ENCODE measurements at places on chromosomes 13 and 19.

- H3K4me1 ChIP-seq = no peaks in the 10 kb centered on the region
- no peaks in the 10 kb centered on the region for H3K27me3 ChIP-seq
- H3K4me3 ChIP-seq = no peak overlapping the region
These were observed 41.7 kb downstream of the HTR2A start for GRCh38 chr13:46855166-46855565.

GRCh38 chr19:28934631-28935030 is 278.3 kb downstream of the UQCRFS1 start:
- no peaks in the 10 kb centered on the region for H3K27me3 ChIP-seq
- no peak for DNase-seq
- no peak overlapping the region for H3K4me3 ChIP-seq
- H3K27ac ChIP-seq = no peak overlapping the region
- H3K36me3 ChIP-seq = no peaks in the 10 kb centered on the region

- H3K4me3 ChIP-seq = no peak overlapping the region
- H3K27me3 ChIP-seq = no peaks in the 10 kb centered on the region
- H3K4me1 ChIP-seq = no peaks in the 10 kb centered on the region
- H3K27ac ChIP-seq = no peak overlapping the region
- no peak for DNase-seq
These were observed 326.1 kb upstream of the SLITRK1 start for GRCh38 chr13:84208246-84208910.

- H3K27me3 ChIP-seq = no peaks in the 10 kb centered on the region
- no peak overlapping the region for H3K4me3 ChIP-seq
- H3K27ac ChIP-seq = no peak overlapping the region
- no peaks in the 10 kb centered on the region for H3K36me3 ChIP-seq
- DNase-seq = no peak
These were observed 88.8 kb downstream of the ZNF429 start for GRCh38 chr19:21593934-21594820.

DNA sequence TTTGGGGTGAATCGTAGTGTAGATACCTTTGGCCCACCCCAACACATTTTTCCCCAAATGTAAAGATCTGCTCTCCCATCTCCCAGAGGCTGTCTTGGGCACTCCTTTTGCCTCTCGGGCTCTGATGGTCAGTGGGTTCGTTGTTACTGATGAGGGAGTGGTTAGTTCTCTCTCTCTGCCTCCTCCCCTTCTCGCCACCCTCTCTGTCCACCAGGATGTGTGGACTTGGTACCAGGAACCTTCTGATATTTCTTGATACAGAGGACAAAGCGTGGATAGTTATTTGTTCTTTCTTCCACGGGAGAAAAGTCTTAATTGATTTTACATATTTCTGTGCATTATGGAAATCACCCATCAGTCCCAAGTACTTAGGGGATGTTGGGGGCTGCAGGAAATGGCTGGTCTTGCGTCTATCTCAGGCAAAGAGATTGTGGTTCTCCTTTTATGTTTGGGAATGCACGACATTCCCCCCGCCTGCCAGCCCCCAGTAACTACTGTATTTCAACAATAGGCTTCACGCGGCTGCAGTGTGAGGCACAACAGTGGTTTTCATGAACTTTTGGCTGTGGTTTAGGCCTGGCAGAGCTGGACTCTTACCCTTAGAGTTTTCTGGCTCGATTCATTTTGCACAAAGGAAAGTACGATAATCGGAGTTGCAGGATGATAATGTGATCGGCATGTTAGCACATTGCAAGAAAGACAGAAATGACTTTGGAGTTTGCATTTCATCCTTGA is 79.0 kb upstream of the ZNF536 start:
- no peak overlapping the region for H3K4me3 ChIP-seq
- no peak overlapping the region for H3K27ac ChIP-seq
- no peaks in the 10 kb centered on the region for H3K36me3 ChIP-seq
- no peak for DNase-seq
- H3K27me3 ChIP-seq = no peaks in the 10 kb centered on the region

DNA sequence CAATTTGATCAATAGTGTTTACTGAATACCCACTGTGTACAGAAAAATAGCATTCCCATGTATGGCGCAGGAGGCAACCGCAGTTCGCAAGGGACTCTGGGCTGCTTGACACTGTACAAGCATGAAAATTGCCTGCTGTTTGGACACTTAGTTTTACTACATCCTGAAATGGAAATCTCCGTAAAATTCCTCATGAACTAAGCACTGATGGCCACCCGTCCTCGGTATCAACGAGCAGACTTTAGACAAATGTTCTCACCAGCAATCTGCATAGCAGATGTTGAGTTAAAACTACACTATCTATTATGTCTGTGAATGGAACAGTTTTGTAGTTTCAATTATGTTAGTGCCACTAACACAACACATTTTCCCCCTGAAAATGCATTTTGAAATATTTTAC is 294.7 kb downstream of the DCLK1 start:
- no peak for DNase-seq
- H3K4me3 ChIP-seq = no peak overlapping the region
- H3K4me1 ChIP-seq = no peaks in the 10 kb centered on the region
- H3K27me3 ChIP-seq = no peaks in the 10 kb centered on the region
- no peak overlapping the region for H3K27ac ChIP-seq
- H3K36me3 ChIP-seq = no peaks in the 10 kb centered on the region

GRCh38 chr19:41123716-41124294 is 9.6 kb downstream of the CYP2F1 start:
- H3K27ac ChIP-seq = no peak overlapping the region
- H3K4me3 ChIP-seq = no peak overlapping the region
- no peaks in the 10 kb centered on the region for H3K4me1 ChIP-seq
- H3K36me3 ChIP-seq = no peaks in the 10 kb centered on the region
- DNase-seq = no peak
- no peaks in the 10 kb centered on the region for H3K27me3 ChIP-seq

DNA sequence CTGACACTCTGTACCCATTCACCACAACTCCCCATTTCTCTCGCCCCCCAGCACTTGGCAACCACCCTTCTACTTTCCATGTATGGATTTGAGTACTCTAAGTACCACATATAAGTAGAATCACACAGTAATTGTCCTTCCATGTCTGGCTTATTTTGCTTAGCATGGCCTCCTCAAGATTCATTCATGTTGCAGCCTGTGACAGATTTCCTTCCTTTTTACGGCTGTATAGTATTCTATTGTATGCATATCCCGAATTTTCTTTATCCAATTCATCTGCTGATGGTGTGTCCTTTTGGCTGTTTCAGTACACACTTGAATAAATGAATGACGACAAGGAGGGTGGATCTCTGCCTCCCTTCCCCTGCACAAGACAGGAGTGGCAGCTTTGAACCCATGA is 95.1 kb downstream of the ZNF536 start:
- H3K36me3 ChIP-seq = no peaks in the 10 kb centered on the region
- no peak for DNase-seq
- H3K27me3 ChIP-seq = no peaks in the 10 kb centered on the region
- H3K4me3 ChIP-seq = no peak overlapping the region

DNA sequence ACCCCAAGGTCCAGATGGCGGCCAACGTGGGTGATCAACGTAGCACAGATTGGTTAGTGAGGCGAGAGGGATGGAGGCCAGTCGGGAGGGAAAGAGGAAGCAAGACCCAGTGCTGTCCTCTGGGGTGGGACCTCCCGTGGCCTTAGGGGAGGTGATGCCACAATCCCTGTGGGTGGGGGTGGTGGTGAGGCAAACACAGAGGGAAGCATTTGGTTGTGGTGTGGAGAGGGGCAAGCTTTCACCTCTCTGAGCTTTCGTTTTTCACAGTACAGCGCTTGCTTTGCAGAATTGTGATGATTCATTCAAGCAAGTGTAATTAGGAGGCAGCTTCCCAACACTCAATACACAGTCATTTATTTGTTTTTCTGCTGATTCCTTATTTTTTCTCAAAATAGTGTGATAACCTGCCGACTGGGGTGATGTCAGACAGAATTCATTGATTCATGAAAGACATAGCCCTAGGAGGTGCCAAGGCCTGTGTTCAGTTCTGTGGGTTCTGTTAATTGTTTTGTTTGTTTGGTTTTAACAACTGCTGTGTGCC is 2.4 kb downstream of the LENG8 start:
- H3K4me3 ChIP-seq = no peak overlapping the region
- peaks cover 39% of the 10 kb centered on the region for H3K4me1 ChIP-seq
- peak overlapping the region; percentile 1 for H3K27ac ChIP-seq
- DNase-seq = no peak
- no peaks in the 10 kb centered on the region for H3K27me3 ChIP-seq
- peaks cover 52% of the 10 kb centered on the region for H3K36me3 ChIP-seq

- no peaks in the 10 kb centered on the region for H3K36me3 ChIP-seq
- no peak overlapping the region for H3K4me3 ChIP-seq
- no peaks in the 10 kb centered on the region for H3K27me3 ChIP-seq
- DNase-seq = no peak
- H3K4me1 ChIP-seq = no peaks in the 10 kb centered on the region
These were observed 470.2 kb upstream of the PRR20A start for GRCh38 chr13:56670563-56670962.

DNA sequence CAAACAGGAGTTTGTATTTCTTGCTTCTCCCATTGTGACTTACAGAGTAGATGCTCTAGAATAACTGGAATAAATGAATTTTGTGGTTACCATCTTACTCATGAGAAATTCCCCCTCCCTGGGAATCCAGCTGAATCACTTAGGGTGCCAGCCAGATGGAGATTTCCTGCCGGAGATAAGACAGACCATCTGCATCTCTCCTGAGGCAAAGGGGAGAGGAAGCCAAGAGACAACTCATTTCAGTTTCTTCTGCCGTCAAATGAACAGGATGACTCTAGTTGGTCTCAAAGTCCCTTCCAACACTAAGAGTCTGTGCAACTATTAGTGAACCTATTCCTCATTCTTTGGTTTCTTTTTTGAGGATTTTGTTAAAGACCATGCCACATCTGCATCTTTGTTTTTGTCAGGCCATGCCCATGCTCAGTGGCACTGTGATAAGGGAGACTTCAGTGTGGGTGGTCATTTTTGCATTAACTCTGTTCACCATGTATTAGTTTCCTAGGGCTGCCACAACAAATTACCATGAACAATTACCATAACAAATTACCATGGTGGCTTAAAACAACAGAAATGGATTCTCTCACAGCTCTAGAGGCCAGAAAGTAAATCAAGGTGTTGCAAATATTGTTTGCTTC is 112.8 kb downstream of the NDFIP2 start:
- no peaks in the 10 kb centered on the region for H3K4me1 ChIP-seq
- no peaks in the 10 kb centered on the region for H3K36me3 ChIP-seq
- no peak overlapping the region for H3K27ac ChIP-seq

GRCh38 chr19:5578097-5578846 is 10.5 kb upstream of the TINCR start:
- no peak overlapping the region for H3K27ac ChIP-seq
- no peaks in the 10 kb centered on the region for H3K27me3 ChIP-seq
- no peaks in the 10 kb centered on the region for H3K4me1 ChIP-seq
- H3K36me3 ChIP-seq = peaks cover 15% of the 10 kb centered on the region
- H3K4me3 ChIP-seq = no peak overlapping the region

GRCh38 chr19:18633321-18633720 is 3.5 kb upstream of the KLHL26 start:
- H3K36me3 ChIP-seq = no peaks in the 10 kb centered on the region
- H3K27ac ChIP-seq = no peak overlapping the region
- H3K4me1 ChIP-seq = peaks cover 7% of the 10 kb centered on the region
- no peak overlapping the region for H3K4me3 ChIP-seq

DNA sequence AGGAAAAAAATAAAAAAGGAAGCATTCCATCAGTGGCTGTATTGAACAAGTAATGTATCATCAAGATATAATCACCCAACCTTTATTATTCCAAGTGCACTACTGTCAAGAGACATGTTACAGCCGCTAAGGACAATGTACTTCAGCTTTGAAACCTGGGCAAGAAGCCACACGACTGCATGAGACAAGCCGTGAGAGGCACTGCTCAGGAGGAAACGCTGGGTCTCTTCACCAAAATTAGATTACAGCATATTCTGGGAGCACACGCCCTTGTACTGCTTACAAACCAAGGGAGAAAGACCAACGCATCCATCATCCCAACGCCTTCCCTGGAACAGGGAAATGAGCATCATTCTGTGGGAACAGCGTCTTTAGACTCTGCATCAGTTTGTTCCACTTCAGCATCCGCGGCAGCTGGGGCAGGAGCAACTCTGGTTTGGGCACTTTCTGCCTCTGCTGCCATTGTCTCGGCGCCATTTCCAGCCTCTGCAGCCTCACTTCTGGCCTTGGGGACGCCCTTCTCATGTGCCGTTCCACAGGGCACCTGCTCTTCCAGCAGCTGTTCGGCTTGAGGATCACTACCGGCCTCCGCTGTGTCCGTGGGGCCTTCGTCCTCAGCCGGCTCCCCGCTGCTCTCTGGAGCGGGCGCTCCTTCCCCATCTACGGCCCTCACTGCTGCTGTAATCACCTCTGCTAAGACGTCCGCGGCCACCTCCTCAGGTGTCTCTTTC is 22.4 kb upstream of the BRD4 start:
- H3K27ac ChIP-seq = no peak overlapping the region
- no peaks in the 10 kb centered on the region for H3K4me1 ChIP-seq
- H3K36me3 ChIP-seq = peaks cover 68% of the 10 kb centered on the region
- H3K27me3 ChIP-seq = no peaks in the 10 kb centered on the region
- no peak for DNase-seq
- H3K4me3 ChIP-seq = no peak overlapping the region

- H3K36me3 ChIP-seq = no peaks in the 10 kb centered on the region
- H3K27ac ChIP-seq = no peak overlapping the region
- H3K4me1 ChIP-seq = no peaks in the 10 kb centered on the region
- peaks cover 3% of the 10 kb centered on the region for H3K27me3 ChIP-seq
- peak overlapping the region; percentile 41 for H3K4me3 ChIP-seq
These were observed 18.6 kb downstream of the GJA3 start for GRCh38 chr13:20142023-20142926.

DNA sequence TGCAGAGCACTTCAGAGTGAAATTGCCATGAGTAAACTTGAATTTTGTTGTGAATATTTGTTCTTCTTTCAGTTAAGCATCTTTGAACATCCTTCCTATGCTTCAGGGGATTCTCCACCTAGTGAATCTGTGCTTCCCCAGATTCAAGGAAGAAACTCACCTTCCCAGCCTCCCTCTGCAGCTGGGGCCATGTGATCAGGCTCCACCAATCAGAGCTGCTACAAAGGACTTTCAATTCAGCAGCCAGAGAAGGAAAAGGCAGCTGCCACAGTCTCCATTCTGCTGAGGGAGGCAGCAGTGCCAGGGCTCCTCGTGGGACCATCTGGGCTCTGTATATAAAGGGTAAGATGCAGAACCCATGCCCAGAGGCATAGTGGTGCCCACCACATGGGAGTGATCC is 89.7 kb upstream of the SIAH3 start:
- no peak for DNase-seq
- no peaks in the 10 kb centered on the region for H3K36me3 ChIP-seq
- H3K27ac ChIP-seq = no peak overlapping the region
- H3K4me1 ChIP-seq = no peaks in the 10 kb centered on the region
- no peak overlapping the region for H3K4me3 ChIP-seq

Measured in ascending aorta (tissue), 2 donors.